ENCODE measurements at places on chromosomes 1 and 21.

DNA sequence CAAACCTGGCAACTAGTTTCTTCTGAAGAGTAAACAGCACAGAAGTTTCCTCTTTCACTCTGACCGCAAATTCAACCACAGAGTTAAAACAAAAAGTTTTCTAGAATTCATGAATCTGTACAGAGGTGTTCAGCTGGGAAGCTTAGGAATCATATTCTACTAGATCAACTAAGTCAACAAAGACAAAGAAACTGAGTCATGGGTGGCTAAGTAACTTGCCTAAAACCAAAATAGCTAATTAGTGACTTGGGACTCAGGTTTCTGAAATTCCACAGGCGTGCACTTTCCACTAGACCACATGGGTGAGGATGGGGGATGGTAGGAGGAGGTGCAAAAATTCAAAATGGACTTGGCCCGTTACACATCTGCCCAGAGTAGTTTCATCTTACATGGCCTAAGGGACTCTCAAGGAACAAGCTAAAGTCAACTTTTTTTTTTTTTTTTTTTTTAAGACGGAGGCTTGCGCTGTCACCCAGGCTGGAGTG lies 25.8 kb downstream of the PTPN14 start:
- DNase-seq: no peak

- DNase-seq: peak; percentile 51
Measured at GRCh38 chr1:74733604-74734484, 892 bp downstream of the TYW3 start.

- DNase-seq: no peak
Measured at GRCh38 chr1:179079113-179079761, 2.6 kb upstream of the TOR3A start.

DNA sequence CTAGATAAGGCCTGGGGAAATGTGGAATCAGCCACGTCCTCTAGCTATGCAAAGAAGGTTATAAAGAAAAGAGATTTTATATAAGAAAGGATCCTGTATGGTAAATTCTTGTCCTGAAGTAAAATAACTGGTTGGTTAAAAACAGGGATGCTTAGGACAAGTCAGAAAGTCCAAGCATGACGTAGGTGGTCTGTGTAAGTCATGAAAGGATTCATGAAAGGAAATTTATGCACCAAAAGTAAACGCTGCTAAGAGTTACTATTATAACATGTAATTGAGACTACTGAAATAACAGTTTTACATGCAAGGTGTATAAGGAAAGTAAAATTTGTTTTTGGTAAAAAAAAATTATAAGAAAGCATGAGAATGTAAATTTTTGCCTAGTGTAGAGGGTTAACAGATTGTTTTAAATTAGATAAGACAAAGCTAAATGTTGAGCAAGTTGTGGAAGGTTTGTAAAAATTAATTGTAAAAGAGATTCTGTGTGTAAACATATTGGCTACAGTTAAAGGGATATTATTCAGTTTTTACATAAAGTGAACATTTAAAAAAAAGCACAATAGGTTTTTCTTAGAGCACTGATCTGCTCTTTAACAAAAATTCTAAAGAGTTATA lies 43.9 kb downstream of the PIGK start:
- DNase-seq: no peak

DNA sequence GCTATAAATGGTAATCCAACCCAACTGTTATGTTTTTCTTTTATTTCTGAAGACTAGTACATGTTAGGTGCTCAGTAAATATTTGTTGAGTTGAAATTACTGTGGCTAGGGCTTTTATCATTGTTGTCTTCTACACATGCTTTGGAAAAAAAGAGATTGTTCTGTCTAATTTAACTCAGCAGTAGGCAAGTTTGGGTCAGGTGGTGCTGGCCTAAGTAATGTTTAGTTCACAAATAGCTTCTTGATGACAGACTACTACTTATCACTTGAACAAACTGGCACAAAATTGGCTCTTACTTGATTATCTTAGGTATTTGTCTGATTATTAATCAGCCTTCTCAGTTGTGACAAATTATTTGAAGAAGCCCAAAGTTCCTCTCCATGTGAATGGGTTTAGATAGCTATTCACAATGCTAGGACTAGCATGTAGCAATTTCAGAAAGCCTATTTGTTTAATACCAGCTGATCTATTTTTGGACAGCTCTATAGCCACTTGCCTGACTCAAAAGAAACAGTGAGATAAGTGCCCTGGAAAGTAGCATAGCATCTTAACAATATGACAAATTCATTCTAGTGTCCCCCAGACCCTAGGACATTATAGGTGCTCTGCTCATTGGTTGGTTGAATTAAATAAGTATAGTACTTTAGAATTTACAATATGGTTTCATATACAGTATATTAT lies 32.6 kb downstream of the TMEM200B start:
- DNase-seq: no peak

GRCh38 chr1:89986020-89986419 lies 8.9 kb upstream of the ZNF326 start:
- DNase-seq: no peak

GRCh38 chr1:218330043-218330623 lies 15.0 kb upstream of the TGFB2 start:
- DNase-seq: no peak

GRCh38 chr1:44208226-44208625 lies 5.0 kb upstream of the DMAP1 start:
- DNase-seq: no peak

DNA sequence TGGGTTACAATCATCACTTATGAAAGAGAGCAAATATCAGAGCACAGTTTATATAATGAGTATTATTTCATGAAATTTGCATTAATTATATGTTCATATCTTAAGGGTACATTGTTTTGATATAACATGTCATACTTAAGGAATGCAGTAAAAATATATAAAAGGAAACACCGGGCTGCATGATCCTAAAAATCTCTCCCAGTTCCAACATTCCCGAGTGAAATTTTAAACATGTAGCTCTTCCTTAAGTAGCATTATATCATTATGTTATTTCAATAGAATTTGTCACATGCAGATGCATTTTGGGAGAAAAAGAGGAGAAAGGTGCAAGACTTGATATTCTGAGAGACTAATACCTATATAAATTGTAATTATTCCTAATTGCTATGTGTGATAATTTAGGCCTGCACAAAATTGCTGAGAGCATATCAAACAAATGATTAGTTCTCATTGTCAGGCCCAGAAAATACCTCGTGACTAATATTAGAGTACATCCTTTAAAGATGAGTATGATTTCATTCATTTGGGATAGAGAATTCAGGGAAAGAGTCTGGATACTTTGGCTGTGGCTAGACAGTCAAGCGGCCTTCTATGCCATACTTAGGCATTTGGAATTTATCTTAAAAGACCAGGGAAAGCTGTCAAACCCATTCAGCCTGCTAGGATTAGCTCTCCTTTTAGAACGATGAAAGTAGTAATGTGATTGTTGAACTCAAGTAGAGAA lies 86.8 kb downstream of the ADGRL2 start:
- no peak for DNase-seq

DNA sequence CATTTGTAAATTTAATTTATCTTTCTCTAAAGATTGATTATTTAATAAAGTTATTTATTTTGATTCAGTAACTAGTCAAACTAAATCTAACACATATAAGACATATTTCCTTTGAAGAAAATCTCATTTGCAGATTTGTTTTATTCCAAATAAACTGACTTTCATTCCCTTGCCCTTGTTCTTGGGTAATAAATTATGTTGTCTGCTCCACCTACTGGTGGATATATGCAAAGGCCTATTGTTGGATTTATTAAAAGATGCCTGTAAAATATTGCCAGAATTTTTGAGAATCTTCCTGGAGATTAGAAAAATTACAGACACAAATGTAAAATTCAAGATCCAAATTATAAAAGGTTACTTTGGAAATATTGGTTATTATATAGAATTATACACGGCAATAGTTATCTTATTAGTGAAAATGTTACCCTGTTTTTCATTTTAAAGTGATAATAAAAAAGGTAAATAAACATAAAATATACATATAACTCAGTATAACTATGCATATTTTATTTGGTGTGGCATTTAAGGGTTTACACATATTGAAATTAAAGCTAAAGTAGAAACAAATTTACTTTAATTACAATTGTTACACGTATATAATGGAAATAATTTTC lies 116.1 kb downstream of the SPATA17 start:
- DNase-seq: no peak

- no peak for DNase-seq
Measured at GRCh38 chr1:246580497-246581370, 14.5 kb downstream of the CNST start.

DNA sequence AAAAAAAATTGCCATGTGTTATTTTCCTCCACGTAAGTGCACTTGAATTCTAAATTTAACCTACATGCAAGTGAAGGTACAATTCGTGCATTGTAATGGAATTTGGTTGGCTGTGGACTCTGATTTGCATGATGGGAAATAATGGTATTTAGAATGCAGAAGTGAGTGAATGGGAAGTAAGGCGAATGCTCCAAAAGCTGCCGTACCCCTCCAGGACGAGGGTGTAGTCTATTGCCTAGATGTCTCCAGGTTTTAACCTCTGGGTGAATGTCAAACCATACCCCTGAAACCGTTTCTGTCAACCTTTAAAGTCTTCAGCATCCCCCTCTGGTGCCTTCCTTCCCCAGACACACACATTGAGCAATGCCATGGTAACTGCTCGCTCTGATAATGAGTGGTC lies 44.5 kb downstream of the KIAA0040 start:
- no peak for DNase-seq

DNA sequence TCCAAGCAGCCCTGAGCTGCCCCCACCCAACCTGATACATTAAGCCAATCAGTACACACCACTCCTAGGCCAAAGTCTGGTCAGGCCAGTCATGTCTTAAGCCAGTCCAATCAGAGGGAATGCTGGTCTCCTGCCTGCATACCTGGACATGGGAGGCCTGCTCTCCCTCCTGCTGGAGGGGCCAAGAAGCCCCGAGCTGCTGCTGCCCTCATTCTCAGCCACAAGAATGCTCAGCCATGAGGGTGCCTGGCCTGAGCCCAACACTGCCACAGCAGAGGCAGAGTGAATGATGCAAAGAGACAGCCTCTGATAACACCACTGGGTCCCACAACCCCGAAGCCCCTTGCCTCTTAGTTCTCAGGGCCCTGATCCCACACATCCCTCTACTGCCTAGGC lies 23.0 kb downstream of the CHD5 start:
- DNase-seq: no peak

- DNase-seq: peak; percentile 19
Measured at GRCh38 chr1:186374303-186375151, 526 bp downstream of the TPR start.

GRCh38 chr21:42469272-42469671 lies 26.8 kb downstream of the RSPH1 start:
- DNase-seq: no peak

DNA sequence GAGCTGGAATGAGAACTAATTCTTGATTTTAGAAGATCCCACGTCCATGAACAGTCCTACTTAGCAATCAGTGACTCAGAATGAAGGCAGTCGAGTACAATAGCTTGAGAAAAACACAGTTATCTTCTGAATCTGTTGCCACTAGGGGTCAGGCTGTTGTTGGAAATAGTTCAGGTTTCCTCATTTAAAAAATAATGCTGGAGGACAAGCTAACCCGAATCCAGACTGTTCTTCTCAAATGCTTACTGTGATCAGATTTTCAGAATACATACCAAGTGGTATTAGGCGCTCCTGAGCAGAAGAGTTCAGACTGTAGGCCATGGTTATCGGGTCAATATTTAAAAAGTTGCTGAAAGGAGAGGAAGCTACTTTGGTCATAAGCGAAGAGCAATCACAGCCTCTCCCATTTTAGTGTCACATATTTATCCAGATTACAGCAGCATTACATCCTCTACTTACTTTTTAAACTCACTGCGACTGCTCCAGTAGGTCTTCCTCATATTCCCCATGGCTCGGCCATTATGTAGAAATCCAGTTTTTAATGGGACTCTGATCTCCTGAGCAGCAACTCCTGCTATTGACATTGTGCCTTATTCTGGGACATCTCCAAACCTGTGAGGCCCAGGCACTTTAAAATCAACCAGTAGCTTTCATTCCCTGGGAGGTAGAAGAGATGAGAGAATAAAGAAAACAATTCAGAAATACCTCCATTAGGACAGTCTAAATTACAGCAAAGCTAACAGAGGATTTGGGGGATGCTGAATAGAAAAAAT lies 10.9 kb downstream of the ERRFI1 start:
- DNase-seq: peak; percentile 66

DNA sequence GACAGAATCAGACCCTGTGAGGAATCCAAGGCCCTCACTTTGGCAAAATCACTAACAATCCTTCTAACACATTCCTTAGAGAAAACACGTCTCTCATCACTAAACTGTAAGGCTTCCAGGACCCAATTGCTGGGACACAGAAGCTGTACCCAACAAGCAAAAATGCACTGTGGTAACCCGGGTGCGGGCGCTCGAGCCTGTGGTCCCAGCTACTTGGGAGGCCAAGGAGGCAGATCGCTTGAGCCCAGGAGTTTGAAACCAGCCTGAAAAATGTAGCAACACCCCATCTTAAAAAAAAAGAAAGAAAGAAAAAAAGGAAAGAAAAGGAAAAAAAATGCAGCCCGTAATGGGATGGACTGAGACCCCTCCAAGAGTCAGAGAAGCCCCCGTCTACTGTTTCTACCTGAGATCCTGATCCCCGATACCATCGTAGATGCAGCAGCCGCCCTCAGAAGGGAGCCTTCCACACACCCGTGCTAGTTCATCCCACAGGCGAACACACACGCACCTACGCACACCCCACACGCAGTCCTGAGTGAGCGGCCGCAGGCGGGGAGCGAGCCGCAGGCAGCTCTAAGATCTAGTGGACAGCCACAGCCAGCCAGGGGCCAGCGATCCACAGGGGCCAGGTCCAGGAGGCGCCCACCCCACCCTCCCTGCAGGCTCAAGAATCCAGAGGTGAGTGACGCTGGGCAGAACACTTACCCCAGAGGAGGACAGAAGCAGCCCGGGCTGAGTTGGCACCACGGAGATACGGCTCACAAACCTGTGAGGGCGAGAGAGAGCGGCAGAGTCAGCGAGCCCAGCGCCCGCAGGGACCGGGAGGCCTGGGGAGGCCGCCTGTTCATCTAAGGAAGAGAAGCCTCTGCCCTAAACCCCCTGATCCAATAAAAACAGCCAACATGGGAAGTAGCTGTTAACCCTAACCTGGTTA lies 20.1 kb downstream of the WDR4 start:
- no peak for DNase-seq

GRCh38 chr1:83053446-83053845 lies 945.5 kb downstream of the TTLL7 start:
- no peak for DNase-seq

GRCh38 chr1:82464362-82465001 lies 663.7 kb downstream of the ADGRL2 start:
- peak; percentile 73 for DNase-seq

DNA sequence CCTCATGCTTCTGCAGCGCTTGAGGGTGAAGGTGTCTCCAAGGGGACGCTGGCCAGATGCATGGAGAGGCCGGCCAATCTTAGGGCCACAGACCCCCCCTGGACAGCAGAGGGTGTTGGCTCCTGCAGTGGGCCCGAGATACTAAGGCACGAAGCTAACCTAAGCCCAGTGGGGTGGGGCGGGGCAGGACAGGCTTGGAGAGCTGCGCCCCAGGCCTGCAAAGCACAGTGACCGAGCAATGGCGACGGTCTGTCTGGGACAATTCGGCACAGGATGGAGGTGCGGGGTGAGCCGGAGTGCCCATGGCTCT lies 1.3 kb downstream of the FNDC10 start:
- DNase-seq: no peak

GRCh38 chr1:43442756-43443155 lies 11.0 kb downstream of the HYI start:
- DNase-seq: no peak

Data from retinal pigment epithelial cell (primary cell).